ENCODE measurements at places on chromosomes 3 and 15.

DNA sequence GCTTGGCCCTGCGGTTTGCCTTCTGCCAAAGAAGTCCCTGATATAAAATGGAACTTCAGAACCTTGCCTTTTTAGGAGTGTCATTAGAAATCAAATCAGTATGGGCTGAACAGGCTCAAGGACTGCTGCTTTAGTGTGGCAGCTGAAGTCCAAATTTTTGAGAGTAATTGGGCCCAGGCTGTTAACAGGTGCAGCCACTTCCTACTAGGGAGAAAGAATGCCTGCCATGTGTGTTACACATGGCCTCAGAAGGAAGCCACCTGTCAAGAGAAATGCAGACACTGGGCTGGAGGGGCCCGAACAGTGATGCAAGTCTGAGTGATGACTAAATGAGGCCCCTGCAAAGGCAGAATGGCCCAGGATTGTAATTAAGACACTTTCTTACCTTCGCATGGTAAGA lies 786.7 kb upstream of the CFAP20DC start:
- DNase-seq = no peak

- peak; percentile 10 for DNase-seq
Observed at GRCh38 chr3:151439652-151440125, 21.2 kb downstream of the IGSF10 start.

DNA sequence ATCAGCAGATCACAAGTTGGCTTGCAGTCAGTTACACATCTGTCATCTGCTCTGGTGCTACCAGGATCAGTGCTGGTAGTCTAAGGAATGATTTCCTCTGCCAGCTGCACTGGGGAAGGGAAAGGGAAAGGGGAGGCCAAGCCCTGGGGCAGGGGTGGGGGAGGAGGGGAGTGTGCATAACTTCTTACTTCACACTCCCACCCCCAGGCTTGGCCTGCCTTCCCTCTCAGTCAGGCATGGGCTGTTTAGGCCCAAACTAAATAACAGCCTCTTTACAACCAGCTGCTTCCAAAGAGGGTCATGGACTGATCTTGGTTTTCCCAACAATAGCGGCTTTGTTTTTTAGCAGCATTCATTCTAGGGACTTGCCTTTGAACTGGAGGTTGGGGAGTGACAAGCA lies 86.1 kb upstream of the PSMD6 start:
- DNase-seq = no peak

DNA sequence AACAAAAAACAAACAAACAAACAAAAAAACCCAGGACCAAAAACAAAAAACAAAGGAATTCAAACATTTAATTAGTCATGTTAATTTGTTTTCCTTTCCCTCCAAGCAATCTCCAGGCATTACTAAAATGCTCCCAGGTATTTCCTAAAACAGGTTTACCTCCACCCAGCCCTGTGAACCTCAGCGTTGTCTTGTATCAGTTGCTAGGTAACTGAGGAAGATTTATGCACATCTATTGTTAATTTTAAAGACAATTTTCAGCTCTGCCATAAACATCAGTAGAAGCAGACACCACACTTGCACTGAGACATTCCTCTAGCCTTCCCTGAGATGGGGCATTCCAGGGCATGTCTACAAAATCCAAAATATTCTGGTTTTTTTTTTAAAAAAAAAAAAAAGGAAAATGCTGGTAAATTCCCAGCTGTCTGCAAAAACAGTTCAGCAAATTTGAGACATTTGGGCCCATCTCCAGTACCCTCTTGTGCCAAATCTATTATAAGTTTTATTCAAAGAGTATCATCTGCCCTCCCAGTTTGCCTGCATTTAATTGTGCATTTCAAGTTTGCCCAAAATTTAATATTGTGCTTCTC lies 227.6 kb downstream of the ADAMTS9 start:
- no peak for DNase-seq

GRCh38 chr3:188993181-188993580 lies 178.6 kb upstream of the TPRG1 start:
- no peak for DNase-seq

- DNase-seq = no peak
Observed at GRCh38 chr3:135690664-135691063, 274.9 kb upstream of the PPP2R3A start.

DNA sequence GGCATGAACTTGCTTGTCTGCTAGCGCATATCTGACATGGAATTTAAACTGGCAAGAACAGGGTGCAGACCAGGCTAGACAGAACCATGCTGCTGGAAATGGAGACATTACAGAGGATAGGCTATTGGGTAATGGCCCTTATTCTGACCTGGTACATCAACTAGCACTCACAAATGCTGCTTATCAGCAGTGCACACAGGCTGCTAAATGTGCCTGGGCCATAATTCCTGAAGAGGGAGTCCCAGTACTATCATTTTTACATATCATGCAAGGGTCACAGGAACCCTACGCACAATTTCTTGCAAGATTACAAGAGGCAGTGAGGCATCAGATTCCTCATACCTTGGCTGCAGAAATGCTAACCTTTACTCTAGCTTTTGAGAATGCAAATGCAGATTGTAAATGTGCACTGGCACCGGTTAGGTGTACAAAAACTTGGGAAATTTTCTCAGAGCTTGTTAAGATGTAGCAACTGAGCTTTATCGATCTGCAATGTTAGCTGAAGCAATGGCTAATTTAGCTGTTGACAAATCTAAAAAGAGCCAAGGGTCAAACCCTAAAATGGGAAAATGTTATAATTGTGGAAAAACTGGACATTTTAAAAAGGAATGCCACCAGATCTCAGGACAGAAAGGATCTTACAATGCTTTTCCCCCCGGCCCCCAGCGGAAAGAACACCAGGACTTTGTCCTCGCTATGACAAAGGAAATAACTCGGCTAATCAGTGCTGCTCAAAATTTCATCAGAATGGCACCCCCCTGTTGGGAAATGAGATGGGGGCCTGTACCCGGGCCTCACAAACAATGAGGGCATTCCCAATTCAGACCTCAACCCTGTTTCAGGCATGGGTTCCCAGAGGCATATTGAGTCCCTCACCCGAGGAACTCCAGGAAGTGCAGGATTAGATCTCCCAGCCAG lies 21.1 kb downstream of the CCRL2 start:
- no peak for DNase-seq

DNA sequence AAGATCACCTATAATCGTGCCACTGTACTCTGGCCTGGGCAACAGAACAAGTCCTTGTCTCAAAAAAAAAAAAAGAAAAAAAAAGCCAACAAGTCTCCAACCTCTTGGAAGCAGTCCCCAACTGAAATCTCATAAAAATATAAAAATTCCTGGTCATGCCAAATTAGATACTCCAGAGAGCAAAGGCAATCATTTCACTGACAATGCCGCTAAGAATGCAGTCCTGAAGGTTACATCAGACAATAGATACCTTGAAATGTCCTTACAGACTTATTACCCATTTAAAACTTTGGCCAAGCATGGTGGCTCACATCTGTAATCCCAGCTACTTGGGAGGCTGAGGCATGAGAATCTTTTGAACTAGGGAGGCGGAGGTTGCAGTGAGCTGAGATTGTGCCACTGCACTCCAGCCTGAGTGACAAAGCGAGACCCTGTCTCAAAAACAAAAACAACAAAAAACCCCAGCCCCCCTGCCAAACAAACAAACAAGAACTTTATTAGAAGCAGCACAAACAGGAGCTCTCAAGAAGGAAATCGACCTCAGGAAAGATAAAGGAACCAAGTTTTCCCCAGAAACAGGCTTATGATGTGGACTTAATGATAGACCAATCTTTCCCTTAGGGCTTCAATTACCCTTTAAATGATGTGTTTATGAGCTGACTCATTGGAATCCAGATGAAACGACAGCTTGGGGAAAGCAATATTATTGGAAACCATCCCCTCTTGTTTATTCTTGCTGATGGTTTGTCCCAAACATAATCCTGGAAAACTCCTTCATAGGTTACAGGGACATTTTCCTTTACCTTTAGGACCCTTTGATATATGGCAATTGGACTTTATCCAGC lies 53.1 kb upstream of the XCR1 start:
- no peak for DNase-seq

- DNase-seq = no peak
Observed at GRCh38 chr3:38640661-38641452, 8.6 kb downstream of the SCN5A start.

DNA sequence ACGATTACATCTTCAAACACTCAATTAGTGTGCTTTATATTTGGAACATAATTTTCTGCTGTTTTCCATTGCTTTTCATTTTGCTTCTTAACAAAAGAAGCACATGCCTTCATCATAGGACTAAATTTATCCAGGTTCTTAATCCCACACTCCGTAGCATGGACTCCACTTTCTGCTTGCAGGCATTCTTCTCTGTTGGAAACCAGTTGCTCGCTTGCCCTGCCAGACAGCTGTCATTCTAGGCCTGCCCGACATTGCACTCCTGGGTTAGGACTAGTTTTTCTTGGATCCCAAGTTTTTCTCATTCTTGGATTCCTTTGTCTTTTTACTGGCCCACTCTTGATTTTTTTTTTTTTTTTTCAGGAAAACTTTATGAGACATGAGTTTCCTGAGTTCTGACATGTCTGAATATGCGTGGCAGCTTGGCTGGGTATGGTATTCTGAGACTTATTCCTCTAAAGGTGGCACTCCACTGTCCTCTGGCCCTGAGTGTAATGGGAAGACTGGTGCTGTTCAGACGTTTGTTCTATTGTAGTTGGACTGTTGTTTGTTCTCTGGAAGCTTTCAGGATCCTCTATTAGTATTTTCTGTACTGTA lies 6.3 kb upstream of the ATP1B3 start:
- no peak for DNase-seq

- no peak for DNase-seq
Observed at GRCh38 chr3:158058495-158059130, 47.6 kb downstream of the SHOX2 start.

- no peak for DNase-seq
Observed at GRCh38 chr15:39332846-39333245, 248.0 kb upstream of the THBS1 start.

DNA sequence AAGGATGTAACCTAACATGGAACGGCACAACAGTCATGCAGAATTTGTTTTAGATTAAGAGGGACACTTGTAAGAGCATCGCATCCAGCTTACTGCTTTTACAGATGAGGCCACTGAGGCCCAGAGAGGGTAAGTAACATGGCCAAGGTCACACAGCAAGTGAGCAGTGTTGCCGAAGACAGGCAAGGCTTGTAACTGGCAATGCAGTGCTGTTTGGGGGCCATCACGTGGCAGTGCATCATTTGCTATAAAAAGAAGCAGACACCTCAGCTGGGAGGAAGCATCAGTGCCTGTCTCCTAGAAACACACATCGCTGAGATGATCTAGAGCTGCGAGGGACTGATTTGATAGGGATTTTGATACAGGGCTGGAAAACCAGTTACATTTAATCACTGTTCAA lies 108.2 kb upstream of the PROK2 start:
- no peak for DNase-seq

DNA sequence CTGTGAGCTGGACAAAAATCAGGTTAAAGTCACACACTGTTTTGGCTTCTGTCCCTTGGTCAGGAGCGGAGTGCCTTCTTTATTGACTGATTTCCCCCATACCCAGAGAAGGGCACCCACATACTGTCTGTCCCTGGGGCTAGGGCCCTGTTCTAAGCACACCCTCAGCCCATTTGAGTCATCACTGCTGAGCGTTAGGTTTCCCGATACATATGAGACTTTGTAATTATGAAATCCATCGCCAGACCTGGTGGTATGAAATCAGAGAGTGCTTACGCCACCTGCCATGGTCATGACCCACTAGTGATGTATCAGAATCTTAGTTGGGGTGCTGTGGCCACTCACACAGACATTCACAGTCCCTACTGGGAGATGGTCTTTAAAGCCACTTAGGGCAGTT lies 96.8 kb downstream of the CHDH start:
- DNase-seq = peak; percentile 32

GRCh38 chr3:97658668-97659285 lies 105.8 kb upstream of the ARL6 start:
- DNase-seq = no peak

GRCh38 chr3:49133226-49133951 lies 539 bp upstream of the LAMB2 start:
- no peak for DNase-seq

DNA sequence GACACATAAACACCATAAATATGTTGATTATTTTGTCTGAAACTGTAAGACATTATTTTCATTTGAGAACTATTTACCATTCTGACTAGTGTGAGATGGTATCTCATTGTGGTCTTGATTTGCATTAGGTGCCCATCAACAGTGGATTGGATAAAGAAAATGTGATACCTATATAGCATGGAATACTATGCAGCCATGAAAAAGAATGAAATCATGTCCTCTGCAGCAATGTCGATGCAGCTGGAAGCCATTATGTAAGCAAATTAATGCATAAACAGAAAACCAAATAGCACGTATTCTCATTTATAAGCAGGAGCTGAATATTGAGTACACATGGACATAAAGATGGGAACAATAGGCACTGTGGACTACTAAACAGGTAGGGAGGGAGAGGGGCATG lies 258.7 kb upstream of the TPRG1 start:
- no peak for DNase-seq

- DNase-seq = no peak
Observed at GRCh38 chr15:88256279-88257230, at the start of gene NTRK3. Gene NTRK3, minus strand, starts transcription at chr15:88256739. Its CDS starts 586 bp downstream, at chr15:88256153.

- peak; percentile 10 for DNase-seq
Observed at GRCh38 chr3:48514431-48515227, 10.7 kb upstream of the SHISA5 start.

GRCh38 chr3:130850843-130851242 lies 43.0 kb upstream of the ATP2C1 start:
- DNase-seq = no peak

Data from stimulated activated naive B cell treated with anti-CD40 and anti-IgM and Interleukin-4, amounts not matched to agents 10 μg/mL and 1 μg/mL and 100 μg/mL, for 72 hours (primary cell).